Activated naive CD8-positive, alpha-beta T cell treated with anti-CD3 and anti-CD28 coated beads for 36 hours (primary cell): ENCODE measurements at places on chromosomes 2 and 18. TPM values are rescaled to one million over a fixed set of nuclear protein-coding genes. Genes with fewer than 3 reads are reported as not detected.
A peak's percentile ranks its signal among the peaks of the same experiment; 100 is the strongest.

The ANKMY1 gene
- total RNA-seq, result 13.3 TPM

The PRSS56 gene
- not detected for total RNA-seq

The FSHR gene
- total RNA-seq, result not detected

GRCh38 chr2:132936791-132937190, 266.8 kb upstream of the LYPD1 start:
- DNase-seq, result no peak

- DNase-seq, result peak; percentile 70
Observed at GRCh38 chr2:62196278-62196901, 475 bp downstream of the B3GNT2 start.

GRCh38 chr2:168169097-168169745, 78.2 kb downstream of the STK39 start:
- no peak for DNase-seq

DNA sequence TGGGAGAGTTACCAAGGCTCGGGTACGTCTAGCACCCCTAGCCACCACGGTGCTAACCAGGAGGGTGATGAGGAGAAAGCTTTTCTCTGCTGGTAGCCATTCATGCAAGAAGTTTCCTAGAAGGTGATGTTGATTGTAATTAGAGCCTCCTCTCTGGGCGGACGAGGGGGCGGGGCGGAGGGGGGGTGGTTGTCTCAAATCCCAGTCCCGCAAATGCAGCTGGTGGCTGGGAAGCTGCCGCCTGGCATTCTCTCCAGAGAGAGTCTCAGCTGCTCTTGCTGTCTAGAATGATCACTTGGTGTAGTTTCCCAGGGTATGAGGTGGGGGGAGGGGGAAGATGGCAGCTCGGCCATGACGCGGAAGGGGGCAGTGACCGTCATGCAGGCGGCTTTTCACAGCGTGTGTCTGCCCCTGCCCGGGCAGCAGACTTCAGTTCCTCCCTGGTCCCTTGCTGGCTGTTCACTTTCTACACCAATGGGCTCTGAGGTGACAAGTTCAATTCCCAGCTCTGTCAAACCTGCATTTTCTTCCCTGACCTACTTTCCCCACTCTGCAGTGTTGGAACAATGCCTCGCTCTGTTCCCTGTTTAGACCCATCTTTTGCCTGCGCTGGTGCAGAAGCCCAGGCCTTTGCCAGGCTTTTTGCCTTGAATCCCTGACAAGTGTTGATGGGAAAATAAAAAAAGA, 61.5 kb upstream of the KLF7 start:
- no peak for DNase-seq

GRCh38 chr2:169065864-169066517, 3.4 kb upstream of the DHRS9 start:
- DNase-seq, result no peak

DNA sequence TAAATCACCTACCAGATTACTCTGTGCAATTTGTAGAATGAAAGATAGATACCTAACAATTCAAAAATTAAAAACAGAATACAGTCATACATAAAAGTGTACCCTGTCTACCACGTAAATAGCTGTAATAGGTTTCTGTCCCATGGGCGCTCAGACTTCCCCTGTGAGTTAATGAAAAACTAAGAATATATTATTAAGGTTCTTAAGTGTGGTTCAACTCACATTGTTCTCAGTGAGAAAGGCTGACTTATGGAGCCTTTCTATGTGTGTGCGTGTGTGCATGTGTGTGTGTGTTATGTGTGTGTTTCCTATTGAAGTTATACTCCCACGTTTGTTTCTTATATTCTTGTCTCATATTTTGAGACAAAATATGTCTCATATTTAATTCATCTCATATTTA, 114.6 kb upstream of the CD302 start:
- DNase-seq, result no peak

GRCh38 chr2:28375236-28375635, 17.4 kb upstream of the FOSL2 start:
- DNase-seq, result no peak

DNA sequence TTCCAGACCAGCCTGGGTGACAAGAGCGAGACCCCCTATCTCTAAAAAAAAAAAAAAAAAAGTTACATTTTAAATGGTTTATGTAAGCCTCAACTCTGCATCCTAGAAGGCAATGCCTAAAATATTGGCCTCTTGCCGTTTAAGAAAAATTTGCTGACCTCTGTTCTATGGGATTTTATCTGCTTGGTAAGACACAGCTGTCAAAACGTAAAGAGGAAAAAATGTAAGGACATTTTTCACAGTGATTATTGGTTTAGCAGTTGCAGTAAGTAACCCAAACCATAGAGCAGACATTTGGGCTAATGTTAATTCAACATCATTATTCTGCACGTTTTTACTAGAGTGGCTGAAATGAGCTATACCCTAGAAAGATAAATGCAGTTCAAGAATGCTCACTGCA, 14.4 kb upstream of the E2F6 start:
- no peak for DNase-seq
